A549 (cell line): ENCODE measurements at places on chromosomes 11 and 22.

DNA sequence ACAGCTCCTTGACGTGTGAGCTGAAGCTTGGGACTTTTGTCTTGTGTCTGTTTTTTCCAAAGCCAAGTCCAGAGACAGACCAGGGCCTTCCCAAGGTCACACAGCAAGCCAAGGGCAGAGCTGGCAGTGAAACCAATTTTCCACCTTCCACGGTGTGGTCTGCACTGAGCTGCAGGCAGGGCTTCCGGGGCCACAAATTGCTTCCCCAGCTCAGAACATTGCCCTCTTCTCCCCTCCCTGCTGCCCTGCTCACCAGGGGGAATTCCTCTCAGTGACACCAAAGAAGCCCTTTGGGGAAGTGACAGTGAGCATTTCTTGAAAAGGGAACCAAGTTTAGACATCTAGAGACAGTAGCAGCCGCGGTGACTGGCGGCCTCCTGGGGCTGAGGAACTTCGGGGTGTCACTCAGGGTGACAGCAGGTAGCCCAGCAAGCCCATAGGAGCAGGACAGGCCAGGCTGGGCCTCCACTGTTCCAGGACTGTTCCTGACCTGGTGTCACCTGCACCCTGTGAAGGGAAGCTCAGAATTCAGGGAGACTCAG is 9.2 kb downstream of the FXYD2 start:
- no peak for DNase-seq

- no peak for DNase-seq
Measured at GRCh38 chr11:72673943-72674828, at the start of gene PDE2A. Gene PDE2A (minus strand): TSS chr11:72674422. CDS start chr11:72674207, 215 bp downstream.

- DNase-seq = no peak
Measured at GRCh38 chr11:11245453-11245852, 107.6 kb downstream of the CSNK2A3 start.

DNA sequence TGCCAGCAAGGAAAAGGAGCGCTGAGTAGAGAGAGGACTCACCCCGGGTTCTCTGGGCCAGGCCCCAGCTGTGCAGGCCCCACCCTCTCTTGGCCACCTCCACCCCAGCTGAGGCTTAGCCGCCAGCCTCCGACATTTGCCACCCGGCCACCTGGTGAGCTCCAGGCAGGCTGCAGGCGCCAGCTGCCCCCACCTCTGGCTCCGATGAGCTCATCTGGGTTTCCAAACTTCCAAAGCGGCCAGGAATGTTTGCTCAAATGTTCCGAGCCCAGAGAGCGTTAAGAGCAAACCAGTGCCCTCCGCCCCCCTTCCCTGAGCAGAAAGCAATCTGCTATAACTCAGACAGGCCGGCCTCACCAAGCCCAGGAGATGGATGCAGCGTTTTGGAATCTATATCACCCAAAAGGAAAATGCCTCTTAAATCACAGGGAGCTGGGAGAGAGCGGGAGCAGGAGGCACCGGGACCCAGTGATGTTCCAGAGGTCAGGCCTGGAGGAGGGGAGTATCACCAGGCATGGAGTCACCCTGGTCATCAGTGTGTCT is 9.1 kb upstream of the MN1 start:
- DNase-seq = no peak

DNA sequence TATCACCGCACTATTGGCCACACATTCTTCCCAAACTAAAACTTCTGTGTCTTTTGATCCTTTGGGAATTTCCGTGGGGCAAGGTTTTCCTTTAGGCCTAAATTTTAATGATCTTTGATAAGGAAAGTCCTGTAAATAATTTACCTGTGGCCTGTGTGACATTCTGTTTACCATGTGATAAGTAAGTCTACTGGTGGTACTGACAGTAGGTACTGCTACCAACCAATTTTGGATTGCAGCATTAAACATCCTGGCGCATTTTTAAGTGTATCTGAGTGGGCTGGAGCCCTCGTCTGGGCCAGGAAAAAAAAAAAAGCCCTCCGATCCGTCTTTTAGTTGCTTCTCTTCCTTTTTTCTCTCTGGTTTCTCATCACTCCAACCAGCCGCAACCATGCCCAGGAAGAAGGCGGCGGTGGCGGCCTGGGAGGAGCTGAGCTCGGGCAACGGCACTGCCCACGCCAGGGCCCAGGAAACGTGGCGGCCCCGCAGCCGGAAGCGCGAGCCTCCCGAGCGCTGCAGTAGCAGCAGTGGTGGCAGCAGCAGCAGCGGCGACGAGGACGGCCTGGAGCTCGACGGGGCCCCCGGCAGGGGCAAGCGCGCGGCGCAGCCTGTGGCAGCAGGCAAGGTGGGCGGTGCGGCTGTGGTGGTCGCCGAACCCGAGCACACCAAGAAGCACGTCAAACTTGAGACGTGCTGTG is 33.6 kb downstream of the ASRGL1 start:
- no peak for DNase-seq

GRCh38 chr11:87425391-87425790 is 387.7 kb downstream of the TMEM135 start:
- DNase-seq = no peak

- DNase-seq = no peak
Measured at GRCh38 chr22:37208401-37209139, 3.7 kb downstream of the SSTR3 start.

- peak; percentile 7 for DNase-seq
Measured at GRCh38 chr11:41498726-41499125, 39.3 kb upstream of the LRRC4C start.

GRCh38 chr11:66126064-66126463 is 56.0 kb downstream of the PACS1 start:
- no peak for DNase-seq

- no peak for DNase-seq
Measured at GRCh38 chr11:1350086-1350725, 39.5 kb upstream of the BRSK2 start.

- no peak for DNase-seq
Measured at GRCh38 chr11:43810929-43811596, 69.6 kb upstream of the ALKBH3 start.

GRCh38 chr11:62497132-62497801 is 49.3 kb downstream of the AHNAK start:
- peak; percentile 85 for DNase-seq

DNA sequence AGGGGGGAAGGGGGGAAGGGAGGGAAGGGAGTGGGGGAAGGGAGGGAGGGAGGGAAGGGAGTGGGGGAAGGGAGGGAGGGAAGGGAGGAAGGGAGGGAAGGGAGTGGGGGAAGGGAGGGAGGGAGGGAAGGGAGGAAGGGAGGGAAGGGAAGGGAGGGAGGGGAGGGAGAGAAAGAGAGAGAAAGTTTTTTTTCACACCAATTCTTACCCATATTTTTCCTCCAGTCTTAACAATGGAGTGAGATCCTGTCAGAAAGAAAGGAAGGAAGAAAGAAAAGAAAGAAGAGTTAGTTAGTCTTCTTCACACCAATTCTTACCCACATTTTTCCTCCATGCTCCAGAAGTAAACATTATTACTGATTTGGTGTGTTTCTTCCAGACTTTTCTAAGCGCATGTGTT is 3.0 kb upstream of the OR2AT4 start:
- DNase-seq = no peak

DNA sequence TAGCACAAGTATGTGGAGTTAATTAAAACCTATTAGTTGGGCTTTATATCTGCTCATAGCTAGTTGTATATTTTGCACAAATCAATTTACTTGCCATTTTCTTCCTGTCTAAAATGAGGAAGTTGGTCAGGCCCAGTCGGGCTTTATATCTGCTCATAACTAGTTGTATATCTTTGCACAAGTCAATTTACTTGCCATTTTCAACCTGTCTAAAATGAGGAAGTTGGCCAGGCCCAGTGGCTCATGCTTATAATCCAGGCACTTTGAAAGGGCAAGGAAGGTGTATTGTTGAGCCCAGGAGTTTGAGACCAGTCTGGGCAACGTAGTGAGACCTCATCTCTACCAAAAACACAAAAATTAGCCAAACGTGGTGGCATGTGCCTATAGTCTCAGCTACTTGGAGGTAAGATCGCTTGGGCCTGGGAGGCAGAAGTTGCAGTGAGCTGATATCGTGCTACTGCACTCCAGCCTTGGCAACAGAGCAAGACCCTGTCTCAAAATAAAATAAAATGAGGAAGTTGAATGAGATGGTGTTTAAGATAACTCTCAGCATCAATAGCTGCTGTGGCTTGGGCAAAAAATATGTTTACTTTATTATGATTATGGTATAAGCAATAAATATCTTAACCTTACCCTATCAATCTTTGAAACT is 1558.6 kb upstream of the RAG2 start:
- no peak for DNase-seq

- no peak for DNase-seq
Measured at GRCh38 chr11:65867284-65868071, 5.1 kb downstream of the EFEMP2 start.

DNA sequence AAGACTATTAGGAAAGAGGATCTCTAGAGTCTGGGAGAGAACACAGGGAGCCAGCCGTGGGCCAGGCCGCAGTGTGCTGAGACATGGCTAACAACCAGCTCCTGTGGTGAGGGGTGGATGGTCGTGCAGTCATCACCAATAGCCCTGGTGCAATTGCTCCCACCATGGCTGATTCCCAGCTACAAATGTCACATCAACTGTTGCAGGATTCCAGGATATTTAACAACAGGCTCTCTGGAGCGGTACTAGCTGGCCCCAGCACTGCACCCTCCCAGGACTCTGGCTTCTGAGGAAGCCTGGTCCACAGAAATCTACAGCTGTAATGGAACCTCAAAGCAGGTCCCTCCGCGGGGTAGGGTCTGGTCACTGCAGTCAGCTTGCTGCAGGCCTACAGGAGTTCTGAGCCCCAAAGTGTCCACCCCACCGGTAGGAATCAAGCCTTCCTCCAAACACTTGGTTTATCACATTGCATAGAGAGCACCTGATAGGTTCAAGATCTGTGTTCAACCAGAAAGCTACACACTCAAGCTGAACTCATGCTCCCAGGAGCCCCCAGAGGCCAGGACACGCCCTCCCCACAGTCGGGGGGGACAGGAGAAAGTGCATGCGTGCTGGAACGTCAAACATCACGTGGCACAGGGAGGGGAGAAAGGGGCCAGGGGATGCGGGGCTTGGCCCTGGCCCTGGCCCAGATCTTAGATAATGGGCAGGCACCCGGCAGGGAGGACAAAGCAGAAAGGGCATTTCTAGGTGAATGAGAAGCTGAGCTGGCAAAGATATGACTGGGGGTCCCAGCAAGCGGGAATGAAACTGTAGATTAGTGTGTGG is 609.0 kb downstream of the TBC1D22A start:
- DNase-seq = no peak

DNA sequence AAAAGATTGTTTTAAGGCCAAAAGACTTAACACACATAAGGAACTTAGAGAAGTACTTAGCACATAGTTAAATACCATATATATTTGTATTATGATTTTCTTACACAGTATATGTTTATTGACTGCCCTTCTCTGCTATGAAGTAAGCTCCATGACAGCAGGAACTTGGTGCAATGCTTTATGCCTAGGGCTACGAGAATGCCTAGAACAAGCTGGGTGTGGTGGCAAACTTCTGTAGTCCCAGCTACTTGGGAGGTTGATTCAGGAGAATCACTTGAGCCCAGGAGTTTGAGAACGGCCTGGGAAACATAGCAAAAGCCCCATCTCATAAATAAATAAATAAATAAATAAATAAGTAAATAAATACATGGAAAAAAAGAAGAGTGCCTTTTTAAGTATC is 1.9 kb downstream of the SLC5A12 start:
- no peak for DNase-seq

DNA sequence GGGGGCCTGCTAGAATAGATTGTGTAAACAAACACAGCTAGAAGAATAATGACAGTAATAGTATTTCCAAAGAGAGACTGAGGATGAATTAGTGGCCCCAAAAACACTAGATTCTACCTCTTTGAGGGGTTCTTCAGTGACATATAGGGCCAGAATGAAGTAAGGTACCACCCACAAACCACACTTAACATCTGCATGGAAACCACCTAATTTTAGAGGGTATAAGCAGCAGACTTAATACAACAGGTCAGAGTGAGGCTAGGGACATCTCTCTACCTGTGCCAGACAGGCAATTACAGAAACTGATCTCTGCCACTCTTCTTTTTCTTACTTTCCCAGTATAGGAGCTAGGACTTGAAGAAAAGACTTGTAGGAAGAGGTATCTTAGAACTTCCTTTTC is 20.1 kb downstream of the ELP4 start:
- no peak for DNase-seq

- DNase-seq = no peak
Measured at GRCh38 chr11:124717786-124718651, 21.7 kb upstream of the NRGN start.

- no peak for DNase-seq
Measured at GRCh38 chr22:48256041-48256739, 1493.7 kb downstream of the TBC1D22A start.

GRCh38 chr11:106727256-106727655 is 291.0 kb downstream of the GUCY1A2 start:
- no peak for DNase-seq

DNA sequence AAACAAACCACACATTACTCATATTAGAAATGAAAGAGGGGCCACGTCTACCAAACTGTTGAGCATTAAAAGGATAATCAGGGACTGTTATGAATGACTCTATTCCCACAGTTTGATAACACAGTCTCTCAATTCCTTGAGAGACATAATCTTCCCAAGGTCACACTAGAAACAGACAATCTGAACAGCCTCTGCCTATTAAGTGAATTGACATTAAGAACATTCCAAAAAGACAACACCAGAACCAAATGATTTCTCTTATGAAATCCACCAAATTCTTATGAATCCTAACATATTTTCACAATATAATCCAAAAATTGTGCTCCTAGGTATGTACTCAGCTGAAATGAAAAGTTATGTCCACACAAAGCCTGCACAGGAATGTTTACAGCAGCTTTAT is 4.6 kb downstream of the RFPL1 start:
- DNase-seq = no peak

GRCh38 chr22:37631448-37632173 is 7.9 kb upstream of the SH3BP1 start:
- no peak for DNase-seq

- DNase-seq = no peak
Measured at GRCh38 chr11:35717043-35717442, 54.5 kb downstream of the TRIM44 start.

DNA sequence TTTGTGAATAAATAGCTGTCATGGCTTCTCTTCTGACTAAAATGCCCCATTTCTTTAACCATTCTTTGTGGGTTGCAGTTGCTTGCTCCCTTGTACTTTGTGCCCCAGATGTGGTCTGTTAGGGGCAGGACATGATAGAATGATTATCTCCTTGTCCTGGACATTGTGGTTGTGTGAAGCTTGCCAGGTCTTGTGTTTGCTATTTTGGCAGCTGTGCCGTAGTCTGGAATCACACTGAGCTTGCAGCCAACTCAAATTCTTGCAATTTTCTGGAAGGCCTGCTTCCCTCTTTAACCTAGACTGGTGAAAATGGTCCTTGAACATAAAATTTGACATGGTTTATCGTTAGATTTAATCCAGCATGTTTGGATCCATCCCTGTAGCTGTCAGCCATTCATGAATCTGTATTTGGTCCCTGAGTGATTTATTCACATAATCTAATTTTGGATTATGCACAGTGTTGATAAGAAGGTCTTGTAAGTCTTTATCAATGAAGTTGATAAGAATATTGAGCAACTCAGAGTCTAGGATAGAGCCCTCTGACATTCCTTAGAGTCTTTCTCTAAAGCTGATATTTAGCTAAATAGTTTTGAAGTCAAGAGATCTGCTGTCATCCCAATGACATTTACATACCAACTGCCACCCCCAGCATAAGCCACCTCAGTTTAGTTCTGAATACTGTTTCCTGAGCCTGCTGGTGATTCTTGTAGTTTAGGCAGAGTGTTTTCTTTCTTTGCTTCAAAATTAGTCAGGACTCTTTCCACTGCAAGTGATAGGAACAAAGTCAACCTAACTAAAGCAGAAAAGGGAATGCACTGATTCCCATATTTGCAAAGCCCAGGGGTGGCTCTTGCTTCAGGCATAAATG is 9.8 kb downstream of the SPON1 start:
- no peak for DNase-seq
